NCI-H446 treated with DMSO at 0.1 percent for 48 hours (cell line): ENCODE measurements at places on chromosomes 7 and 10.

GRCh38 chr7:155348806-155349205 is 51.1 kb downstream of the INSIG1 start:
- no peak for DNase-seq

- no peak for DNase-seq
Observed at GRCh38 chr10:60828489-60828852, 50.2 kb downstream of the CDK1 start.

GRCh38 chr7:143085109-143085508 is 33.0 kb downstream of the OR6V1 start:
- no peak for DNase-seq

DNA sequence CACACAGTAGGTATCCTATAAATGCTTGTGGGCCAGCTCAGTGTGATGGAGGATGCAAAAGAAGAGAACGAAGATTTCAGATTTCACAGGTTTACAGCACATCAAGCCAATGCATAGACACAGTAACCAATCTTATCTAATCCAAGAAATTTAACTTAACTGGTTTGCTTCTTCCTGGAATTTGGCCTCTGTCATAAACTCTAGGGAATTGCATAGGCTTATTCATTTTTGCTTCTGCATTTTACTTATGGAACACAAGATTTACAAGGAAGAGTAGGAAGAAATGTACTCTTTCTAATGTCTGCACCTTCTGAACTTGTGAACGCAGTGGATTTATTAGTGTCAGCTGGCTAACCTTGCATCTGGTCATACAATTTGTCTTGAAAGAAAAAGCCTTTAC is 389.4 kb upstream of the NPVF start:
- DNase-seq = no peak

- DNase-seq = no peak
Observed at GRCh38 chr7:135919071-135919841, 57.9 kb downstream of the MTPN start.

GRCh38 chr10:133258818-133259601 is 17.7 kb downstream of the ADAM8 start:
- no peak for DNase-seq

DNA sequence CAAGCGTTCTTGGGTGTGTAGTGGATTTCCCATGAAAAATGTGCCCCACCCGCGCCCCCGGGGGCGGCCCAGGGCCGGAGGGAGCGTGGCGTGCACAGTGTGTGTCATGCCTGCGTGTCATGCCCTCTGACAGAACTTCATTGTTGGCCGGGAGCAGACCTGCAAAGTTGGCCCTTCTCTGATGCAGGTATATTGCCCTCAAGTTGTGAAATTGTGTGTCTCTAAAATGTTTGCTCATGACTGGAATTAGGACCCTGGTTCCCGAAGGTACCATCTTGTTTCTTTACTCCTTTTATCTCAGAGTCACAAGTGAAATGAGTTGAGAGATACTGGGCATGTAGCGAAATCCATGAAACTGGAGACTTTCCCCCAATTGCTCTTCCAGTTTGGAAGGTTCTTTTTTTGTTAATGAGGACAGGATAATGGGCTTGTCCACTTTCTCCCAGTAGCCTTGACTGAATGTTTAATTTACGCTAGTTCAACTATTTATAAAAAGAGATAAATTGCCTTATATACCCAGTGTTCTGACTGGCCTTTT is 26.2 kb downstream of the ADK start:
- DNase-seq = no peak

DNA sequence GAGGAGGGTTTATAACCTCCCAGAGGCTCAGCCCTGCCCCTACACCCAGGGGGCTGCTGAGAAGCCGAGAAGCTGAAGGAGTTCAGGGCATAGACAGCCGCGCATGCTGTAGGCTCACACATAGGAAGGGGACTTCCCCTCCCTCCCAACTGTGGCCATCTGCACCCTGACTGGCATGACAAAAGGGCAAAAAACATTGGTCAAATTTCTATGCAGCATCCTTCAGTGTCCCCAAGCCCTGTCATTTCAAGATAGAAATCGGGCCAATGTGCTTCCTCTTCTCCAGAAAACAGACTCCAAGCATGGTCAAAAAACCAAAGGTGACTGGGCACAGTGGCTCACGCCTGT is 55.9 kb upstream of the MYL10 start:
- no peak for DNase-seq

- no peak for DNase-seq
Observed at GRCh38 chr10:113033991-113034390, 83.9 kb downstream of the TCF7L2 start.

DNA sequence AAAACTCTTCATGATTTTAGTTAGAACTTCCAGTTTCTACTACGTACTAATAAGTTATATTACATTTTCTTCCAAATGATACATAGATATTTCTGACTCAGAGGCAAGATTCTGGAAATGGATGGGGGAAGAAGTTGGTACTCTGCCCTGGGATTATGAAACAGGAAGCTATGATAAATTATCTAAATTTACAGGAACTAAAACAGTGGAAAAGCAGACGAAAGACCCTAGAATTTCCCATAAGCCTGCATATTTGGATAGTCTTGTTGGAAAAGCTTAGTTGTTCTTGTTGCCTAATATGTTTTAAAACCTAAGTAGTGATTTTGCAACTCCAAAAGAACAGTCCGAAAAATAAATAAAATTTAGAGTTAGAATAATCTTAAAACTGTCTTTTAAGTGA is 21.8 kb downstream of the CFAP69 start:
- DNase-seq = no peak

GRCh38 chr7:167090-167855 is 25.1 kb upstream of the FAM20C start:
- DNase-seq = no peak

DNA sequence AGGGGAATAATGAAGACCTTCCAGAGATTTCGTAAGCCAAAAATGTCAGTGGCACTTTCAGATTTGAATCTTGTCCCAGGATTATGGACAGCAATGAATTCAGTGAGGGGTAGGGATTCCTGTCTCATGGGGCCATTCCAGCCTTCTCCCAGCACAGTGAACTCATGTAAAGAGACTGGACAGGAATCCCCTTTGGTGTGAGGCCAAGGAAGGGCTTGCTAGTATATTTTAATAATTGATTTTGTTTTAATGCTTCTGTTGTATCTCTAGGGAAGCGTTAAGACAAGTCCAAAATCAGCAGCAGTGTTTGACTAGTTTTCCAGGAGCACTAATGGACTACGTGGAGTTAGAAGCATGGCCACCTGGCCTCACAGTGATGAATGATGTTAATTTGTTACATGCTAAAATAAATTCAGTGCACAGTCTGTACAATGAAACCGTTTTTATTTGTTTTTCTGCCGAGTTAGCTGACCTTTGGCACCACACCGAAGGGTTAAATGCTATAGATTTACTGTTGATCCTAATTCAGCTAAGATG is 214.0 kb upstream of the DKK1 start:
- no peak for DNase-seq

DNA sequence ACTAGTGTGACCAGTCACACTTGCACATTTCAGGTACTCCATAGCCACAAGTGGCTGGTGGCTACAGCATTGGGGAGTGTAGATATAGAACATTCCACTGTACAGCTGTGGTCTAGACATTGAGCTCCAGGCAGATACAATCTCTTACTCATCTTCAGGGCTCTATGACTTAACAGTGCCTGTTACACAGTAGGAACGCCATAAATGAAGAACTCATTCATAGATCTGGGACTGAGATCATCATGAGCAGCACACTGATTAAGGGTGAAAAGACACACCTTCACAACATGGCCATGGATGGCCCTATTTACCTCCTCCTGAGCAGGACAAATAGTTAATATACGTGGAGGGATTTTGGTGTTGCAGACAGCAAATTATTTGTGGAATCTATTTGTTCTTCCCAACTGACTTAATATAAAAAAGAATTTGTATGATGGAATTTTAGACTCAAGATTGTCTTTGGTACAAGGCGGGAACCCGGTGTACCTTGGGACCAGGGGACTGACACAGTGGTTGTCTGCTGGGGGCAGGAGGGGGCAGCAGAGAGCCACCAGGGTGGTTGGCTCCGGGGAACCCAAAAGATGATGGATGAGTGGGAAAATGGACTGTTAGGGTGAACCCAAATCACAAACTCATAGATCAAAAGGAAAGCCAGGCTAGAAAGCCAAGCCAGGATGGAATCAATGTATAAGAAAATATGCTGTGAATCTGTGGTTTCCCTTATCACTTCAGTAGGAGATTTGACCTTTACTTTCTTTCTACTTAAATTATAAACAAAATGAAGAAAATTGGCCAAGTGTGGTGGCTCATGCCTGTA is 24.3 kb upstream of the CPA2 start:
- no peak for DNase-seq

DNA sequence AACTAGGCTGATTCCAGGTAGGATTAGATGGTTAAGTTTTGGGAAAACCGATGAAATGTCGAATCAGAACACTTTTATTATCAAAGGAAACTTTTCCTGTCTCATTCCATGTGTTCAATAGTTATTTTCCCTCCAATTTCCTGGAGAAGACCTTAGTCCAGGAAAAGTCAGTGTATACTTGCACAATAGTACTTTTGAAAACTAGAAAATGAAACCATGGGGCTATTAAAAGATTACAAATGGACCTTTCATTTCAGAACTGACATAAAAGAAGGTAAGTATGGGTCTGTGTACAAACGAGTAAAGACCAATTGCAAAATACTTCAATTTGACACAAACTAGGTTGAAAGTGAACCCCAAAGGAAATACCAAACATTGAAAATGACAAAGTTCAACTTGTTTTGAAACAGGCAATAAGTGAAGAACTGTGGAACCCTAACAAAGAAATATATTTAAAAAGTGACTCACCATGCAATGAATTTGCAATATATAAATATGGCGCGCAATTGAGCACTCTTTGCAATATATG is 2.1 kb downstream of the AVPI1 start:
- DNase-seq = no peak

- DNase-seq = no peak
Observed at GRCh38 chr7:72267291-72267800, 144.8 kb downstream of the CALN1 start.

DNA sequence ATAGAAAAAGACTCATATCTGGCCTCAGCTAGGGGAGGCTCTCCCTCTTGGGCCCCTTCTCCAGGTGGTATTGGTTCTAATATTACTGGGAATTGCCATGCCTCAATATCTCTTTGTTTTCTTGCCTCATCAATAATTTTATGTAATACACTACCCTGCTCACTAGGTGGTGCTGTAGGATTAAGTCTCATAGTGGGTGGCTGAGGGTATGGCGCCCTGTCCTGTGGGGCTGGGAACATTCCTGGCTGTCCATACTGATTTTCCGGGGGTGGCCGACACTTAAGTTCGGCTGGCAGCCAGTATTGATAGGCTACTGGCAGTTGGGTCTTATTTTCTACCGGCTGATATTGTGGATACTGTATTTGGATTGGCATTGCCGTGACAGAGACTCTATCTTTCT is 9.0 kb upstream of the TAS2R3 start:
- DNase-seq = no peak

GRCh38 chr7:151415375-151416105 is 5.7 kb upstream of the WDR86 start:
- no peak for DNase-seq

GRCh38 chr10:97889461-97890265 is 40.0 kb downstream of the GOLGA7B start:
- no peak for DNase-seq

- DNase-seq = no peak
Observed at GRCh38 chr10:71188201-71188600, 24.2 kb upstream of the UNC5B start.

GRCh38 chr7:56087445-56087844 is 5.3 kb downstream of the PHKG1 start:
- DNase-seq = no peak

DNA sequence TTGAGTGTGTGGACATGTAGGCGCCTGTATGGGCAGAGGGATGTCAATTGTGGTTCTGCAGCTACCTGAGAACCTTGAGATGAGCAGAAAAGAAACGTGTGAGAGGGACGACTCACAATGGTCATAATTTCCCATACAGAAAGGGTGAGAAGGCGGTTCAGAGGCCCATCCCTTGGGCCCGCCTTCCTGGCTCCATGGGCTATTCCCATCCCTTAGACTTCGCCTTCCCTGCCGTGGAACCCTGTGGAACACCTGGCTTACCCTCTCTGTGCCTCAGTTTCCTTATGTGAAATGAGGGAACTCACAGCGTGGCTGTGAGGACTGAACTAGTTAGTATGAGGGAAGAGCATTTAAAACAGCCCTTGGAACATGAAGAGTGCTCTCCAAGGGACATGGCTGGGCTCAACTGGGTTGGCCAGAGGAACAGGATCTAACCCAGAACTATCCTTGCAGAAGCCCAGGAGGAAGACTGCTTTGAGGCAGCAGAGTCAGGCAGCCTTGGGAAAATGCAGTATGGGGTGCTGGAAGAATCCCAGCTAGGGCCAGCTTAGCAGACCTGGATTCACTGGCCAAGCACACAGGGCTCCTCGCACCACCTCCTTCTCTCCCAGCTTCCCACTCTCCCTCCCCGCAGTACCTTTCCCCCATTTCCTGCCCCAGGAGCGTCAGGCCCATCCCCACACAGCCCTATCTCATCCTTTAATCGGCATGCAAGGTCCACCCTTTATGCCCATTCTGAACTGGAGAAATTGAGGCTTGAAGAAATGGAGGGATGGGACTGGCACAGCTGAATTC is 11.1 kb upstream of the ZMIZ1 start:
- DNase-seq = no peak

GRCh38 chr7:76020031-76020714 is 25.8 kb upstream of the TMEM120A start:
- DNase-seq = no peak

GRCh38 chr7:20191391-20191869 is 25.8 kb downstream of the MACC1 start:
- no peak for DNase-seq

DNA sequence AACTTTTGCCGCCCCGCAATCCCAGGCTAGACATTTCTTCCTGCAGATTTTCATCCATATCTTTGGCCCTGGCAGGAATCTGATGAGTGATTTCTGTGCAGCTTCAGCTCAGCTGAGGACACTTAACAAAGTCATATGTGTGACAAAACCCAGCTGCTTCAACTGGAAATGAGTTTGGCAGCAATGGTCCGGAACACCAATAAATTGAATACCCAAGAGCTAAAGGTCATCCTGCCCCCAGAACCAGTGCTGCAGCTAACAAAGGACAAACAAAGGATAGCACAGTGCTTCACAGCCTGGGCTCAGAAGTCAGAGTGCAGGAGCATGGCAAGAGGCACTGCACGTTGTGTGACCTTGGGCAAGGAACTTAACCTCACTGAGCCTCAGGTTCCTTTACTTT is 40.0 kb upstream of the TRIL start:
- DNase-seq = no peak

DNA sequence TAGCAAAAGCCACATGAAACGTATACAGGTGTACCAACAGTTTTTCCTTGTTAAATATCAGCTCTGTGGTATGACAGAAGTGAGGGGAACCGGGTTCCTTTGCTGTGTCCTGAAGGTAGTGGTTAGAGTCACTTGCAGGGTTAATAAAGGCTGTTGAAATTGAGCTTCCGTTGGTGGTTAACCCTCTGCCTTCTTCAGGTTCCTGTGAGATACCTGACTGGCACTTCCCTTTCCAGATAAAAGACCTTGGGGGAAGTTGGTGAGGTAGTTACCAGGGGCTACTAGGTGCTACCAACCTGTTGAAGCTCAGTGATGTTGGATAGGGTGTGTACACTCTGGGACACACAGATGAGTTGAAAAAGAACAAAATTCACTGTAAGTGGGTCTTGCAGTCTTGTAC is 384.1 kb downstream of the GATA3 start:
- DNase-seq = no peak

GRCh38 chr7:155931396-155932085 is 119.3 kb upstream of the SHH start:
- DNase-seq = no peak

- DNase-seq = no peak
Observed at GRCh38 chr10:121998462-121998861, 9.5 kb downstream of the TACC2 start.

- DNase-seq = no peak
Observed at GRCh38 chr7:54725255-54725654, 33.8 kb downstream of the SEC61G start.
